ENCODE measurements at places on chromosomes 1 and 21.

DNA sequence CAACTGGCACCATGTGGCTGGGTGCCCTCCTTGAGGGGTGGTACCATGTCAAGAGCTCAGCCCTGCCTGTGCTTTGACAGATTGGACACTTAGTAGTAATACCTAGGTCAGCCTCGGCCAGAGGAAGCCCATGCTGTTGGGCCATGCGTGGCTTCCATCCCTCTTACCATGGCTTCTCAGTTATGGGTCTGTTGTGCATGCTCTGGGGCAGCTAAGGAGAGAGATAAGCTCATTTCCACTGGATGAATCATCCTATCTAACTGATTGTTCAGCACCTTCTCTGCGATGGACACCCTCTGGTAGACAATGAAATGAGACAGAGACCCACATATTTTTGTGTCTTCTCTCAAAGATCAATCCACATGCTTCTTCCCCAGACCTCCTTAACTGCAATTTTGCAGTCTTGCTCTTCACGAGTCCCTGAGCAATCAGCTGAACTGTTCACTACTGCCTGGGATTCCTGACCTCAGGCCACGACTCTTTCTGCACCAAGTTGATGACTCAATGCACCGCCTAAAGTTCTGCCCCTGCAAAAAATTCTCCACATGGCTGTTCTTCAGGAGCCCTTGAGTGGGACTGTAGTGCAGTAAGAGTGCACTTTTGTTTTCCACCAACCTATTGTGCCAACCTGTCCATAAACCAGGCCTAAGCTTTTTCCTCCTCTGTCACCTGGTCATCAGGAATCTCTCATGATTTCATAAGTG is 6.9 kb upstream of the TRIM62 start:
- DNase-seq: no peak

DNA sequence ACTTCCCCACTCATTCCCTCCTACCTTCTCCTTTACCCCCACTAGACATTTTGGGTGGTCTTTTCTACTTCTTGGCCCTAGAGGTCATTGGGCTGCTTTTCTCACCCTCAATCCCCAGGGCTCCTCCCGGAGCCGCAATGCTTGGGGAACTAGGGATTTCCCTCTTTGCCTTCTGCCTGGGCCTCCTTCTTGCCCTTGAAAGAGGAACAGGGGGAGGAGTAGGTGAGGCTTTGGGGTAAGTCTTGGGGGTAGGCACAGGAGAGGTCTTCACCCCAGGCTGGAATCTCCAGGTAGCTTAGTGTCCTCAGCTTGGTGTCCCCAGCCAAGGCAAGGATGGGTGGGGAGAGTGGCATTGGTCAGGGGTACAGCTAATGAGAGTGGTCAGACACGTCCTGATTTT is 56.2 kb upstream of the EPS8L3 start:
- no peak for DNase-seq

DNA sequence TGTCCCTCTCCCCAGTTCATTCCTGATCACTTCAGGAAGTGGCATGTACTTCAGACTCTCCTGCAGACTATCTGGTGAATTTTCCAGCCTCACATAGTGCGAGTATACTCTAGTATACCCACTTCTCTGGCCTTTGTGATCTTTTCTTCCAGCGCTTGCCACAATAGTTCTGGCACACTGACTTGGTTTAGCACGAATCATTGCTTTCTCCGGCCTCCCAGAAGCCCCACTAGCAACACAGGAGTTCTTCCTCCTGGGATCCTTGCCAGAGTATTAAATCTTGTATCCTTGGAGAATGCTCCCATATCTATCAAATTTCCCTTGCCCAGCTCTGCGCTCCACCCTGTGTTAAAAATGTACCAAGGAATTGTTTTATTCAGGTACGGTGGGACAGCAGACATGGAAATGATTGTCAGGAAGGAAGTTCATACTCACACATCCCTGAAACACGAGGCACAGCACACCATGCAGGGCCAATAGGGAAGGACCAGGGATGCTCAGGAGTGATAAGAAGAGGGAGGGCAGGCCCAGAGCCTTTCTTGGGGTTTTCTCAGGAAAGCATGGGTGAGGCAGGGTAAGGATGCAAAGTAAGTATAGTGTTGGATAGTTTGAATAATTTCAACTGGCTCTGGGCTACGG is 136.7 kb downstream of the ADSS2 start:
- no peak for DNase-seq

DNA sequence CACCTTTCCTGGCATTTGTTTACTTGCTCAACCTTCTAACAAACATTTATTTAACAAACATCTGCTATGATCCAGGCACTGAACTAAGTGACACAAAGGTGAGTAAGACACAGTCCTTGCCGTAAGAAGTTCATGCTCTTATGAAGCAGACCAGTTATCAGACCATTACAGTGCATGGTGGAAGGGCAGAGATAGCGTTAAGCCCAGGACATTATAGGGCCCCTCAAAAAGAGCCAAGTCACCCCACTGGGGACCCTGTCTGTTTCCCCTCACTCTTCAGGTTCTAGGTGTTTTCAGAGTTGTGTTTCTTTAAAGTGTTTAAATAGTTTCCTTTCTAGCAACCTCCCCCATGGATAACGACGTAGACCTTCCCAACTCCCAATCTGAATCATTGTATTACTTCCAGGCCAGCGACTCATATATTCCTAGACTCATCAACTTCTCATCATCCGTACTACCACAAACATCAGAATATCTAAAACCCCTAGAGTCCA is 39.3 kb downstream of the TCP10L start:
- no peak for DNase-seq

DNA sequence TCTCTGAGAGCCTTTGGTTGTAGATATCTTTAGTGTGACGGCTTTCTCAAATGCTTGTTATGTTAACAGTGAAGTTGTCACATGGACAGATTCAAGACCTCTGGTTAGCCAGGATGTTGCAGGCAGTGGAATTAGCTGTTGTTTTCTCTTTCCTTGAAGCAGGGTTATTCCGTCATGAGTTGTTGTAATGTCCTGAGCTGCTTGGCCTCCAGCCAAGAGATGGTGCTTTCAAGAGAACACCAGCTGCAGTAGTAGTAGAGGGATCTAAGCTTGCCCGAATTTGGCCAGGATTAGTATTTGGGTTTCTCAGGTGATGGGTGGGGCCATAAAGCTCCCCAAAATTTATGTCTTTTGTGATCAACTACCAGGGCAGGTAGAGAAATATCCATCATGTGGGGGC is 13.4 kb downstream of the KCNE1 start:
- DNase-seq: no peak

DNA sequence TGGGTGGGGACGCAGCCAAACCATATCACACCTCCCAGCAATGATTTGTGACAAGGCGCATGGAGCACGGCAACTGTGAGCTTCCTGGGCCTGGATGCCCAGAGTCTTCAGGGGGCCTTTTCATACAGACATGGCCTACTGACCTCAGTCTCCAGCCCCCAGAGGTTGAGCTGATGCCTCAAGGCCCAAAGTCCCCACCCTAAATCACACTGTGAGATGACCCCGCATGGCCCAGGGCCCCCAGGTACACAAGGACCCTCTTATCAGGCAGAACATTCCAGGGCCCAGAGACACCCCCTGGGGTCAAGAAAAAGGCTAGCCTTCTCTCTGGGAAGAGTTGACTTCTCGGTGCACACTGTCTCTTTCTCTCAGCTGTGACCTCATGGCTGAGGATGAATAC is 179.7 kb upstream of the C1orf174 start:
- no peak for DNase-seq

DNA sequence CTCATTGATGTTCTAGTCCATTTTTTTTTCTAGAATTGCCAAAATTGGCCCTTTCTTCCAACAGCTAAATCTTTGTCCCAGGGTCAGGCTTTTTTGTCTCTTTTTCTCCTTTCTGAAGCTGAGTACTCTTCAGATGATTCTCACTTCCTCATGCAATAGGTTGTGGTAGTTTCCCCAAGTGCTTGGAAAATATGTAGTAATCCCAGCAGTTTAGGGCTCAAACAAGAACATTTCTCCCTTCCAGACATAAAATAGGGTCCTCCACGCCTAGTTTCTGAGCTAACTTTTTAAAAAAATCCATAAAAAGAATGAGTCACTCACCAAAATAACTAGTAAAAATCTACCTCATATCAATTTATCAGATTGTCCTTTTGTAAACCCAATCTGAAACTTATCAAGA is 10.0 kb upstream of the MCOLN3 start:
- DNase-seq: no peak

GRCh38 chr1:243487649-243488227 is 231.9 kb downstream of the SDCCAG8 start:
- DNase-seq: no peak

DNA sequence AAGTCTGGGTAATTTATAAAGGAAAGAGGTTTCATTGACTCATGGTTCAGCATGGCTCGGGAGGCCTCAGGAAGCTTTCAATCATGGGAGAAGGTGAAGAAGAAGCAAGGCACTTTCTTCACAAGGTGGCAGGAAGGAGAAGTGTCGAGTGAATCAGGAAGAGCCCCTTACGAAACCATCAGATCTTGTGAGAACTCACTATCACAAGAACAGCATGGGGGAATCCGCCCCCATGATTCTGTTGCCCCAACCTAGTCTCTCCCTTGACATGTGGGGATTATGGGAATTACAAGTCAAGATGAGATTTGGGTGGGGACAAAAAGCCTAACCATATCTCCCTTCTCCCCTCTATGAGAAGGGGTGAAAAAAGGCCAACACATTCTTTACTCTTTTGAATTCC is 11.2 kb upstream of the IVNS1ABP start:
- DNase-seq: no peak

Data from amniotic stem cell (primary cell).